ENCODE measurements at places on chromosomes 11 and 22.

DNA sequence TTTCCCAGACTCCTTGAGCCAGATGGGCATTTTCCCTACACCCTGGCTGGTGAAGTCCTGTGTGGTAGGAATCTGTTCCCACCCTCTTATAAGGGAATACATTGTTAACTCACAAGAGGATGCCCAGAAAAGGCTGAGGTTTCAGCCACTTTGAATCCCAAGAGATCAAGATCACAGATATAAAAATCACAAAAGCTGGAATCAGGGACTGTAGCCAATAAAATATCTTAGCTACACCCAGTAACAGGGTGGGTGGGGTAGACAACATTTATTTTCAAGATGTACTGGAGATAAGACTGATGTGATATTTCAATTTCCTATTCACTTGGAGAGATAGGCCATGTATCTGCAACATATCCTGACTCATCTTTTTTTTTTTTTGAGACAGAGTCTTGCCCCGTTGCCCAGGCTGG is 50.3 kb downstream of the COPB1 start:
- DNase-seq: no peak

DNA sequence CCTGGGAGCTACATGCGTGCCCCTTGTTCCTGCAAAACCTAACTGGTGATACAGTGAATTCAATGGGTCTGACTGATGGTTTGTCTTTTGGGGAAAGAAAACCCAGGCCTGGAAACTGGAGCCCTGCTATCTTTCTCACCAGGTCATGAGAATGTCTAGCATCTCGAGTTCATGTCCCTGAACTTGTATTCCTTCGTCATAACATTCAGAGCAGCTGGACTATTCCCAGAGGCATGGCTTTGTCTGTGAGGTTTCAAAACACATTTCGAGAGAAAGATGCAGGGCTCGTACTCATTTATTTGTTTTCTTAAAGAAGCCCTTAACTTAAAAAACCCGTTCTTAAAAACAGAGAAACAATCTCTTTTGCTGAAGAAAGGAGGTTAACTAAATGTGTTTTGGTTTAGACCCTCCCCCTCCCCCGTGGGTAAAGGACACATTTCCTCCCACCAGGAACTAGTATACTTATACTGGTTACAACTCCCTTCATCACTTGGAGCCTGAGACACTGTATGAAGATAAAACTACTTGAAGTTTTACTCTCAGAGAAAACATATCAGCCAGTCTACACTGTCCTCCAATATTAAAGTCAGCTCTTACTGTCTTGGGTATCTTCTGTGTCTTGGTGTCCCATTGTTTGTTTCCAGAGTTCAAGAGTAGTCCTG is 43.2 kb downstream of the ME3 start:
- no peak for DNase-seq

- DNase-seq: no peak
These were observed 80.3 kb downstream of the LRRC32 start for GRCh38 chr11:76589964-76590950.

DNA sequence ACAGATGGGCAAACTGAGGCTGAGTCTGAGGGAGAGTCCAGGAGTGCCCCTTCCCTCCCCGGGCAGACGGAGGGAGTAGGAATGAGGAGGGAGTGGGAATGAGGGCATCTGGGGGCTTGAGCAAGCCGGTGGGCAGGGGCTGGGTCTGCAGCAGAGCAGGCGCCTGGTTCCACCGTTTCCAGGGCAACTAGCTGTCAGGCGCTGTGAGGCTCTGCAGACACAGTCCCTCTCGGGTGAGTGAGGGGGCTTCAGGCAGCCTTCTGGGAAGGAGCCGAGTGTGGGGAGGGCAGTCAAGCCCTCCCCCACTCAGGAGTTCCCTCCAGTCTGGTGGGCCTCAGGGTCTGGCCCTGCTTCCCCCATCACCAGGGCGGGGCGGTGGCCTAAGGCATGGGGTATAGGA is 19.0 kb downstream of the TMEM258 start:
- DNase-seq: no peak

GRCh38 chr11:6498121-6498520 is 1.0 kb downstream of the DNHD1 start:
- no peak for DNase-seq

Data from NCI-H2081 treated with DMSO at 0.1 percent for 48 hours (cell line).